ENCODE measurements at places on chromosomes 4 and X. TPM values are rescaled to one million over a fixed set of nuclear protein-coding genes. Genes with fewer than 3 reads are reported as not detected.

Gene SPANXA1
- total RNA-seq, result not detected

Gene HTR2C
- total RNA-seq, result not detected

Gene ADGRG4
- not detected for total RNA-seq

Gene POLR2B
- total RNA-seq, result 109 TPM

Gene MID2
- total RNA-seq, result 4.5 TPM

Gene SHOX
- total RNA-seq, result not detected

GRCh38 chr4:19888587-19888986 lies 363.1 kb upstream of the SLIT2 start:
- no peak for DNase-seq

GRCh38 chr4:106409901-106410889 lies 41.6 kb upstream of the GIMD1 start:
- DNase-seq, result no peak

- DNase-seq, result no peak
Measured at GRCh38 chrX:57380026-57380796, 93.7 kb downstream of the FAAH2 start.

GRCh38 chr4:95129821-95130311 lies 372.1 kb downstream of the BMPR1B start:
- DNase-seq, result no peak

GRCh38 chr4:151725087-151725486 lies 35.7 kb downstream of the GATB start:
- no peak for DNase-seq

- DNase-seq, result no peak
Measured at GRCh38 chr4:56628592-56628991, 52.5 kb downstream of the HOPX start.

DNA sequence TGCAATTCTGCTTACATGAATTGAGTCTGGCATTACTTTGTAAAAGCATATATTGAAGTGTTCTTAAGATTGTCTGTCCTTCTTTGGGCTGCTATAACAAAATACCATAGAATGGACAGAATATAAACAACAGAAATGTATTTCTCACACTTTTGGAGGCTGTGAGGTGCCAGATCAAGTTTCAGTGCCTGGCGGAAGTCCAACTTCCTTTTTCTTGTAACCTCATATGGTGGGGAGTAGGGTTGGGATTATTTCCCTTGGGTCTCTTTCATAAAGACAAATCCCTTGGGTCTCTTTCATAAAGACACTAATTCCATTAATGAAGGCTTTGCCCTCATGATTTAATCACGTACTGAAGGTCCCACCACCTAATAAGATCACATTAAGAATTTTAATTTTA lies 199.3 kb upstream of the GRID2 start:
- no peak for DNase-seq

DNA sequence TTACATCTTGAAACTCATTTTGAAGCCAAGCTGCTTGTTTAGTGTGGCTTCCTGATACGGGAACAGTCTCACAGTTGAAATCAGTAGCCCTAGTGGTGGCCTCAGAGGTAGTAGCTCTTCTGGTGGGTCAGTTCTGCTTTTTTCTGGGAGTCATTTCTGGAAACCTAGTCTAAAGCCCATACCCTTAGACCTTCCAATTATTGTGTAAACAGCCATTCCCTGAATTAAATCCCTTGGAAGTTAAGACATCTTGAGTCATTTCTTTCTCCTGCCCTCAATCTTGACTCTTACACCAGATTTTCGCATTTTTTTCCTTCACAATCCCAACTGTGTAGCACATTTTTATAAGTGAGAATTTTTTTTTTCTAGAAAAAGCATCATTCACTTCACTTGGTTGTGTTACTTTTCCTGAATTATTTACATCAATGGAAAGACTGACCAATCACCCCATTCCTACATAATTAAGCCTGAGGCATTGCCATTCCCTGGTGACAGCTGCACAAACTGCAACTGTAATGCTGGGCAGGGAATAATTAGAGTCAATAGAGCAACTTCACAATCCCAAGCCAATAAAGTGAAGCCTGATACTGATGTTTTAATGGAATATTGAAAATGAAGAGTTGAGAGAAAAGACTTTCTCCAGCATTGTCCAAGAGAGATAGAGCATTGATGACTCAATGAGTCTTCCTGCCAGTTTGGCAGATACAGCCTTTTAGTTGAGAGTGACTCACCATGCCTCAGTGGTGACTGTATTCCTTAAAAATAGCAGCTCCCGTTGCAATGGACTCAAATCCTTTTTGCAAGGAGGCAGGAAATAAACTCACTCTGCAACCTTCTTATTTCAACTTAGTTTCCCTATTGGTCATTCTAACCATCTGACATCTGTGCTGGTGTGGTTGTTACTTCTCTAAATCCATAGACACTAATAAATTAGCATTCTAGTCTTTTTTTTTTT lies 13.0 kb upstream of the SEPSECS start:
- no peak for DNase-seq

- no peak for DNase-seq
Measured at GRCh38 chr4:53552711-53553110, 38.6 kb downstream of the LNX1 start.

GRCh38 chr4:121740796-121741409 lies 24.1 kb downstream of the SMIM43 start:
- DNase-seq, result no peak

- DNase-seq, result no peak
Measured at GRCh38 chr4:187460016-187460415, 535.6 kb upstream of the ZFP42 start.

GRCh38 chrX:141133272-141133671 lies 43.7 kb downstream of the LDOC1 start:
- DNase-seq, result no peak

DNA sequence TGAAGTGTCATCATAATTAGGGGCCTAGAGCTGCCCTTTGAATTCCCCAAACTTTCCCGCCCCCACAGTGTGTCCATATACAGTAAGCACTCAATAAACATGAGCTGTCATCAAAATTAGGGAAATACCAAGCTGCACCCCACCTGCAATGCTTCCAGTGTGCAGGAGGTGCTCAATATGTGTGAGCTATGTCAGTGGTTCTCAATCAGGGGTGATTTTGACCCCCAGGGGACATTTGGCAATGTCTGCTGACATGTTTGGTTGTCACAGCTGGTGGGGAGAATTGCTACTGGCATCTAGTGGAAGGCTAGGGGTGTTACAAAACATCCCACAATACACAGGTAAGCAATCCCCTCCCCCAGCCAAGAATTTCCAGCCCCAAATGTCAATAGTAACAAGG lies 748 bp downstream of the CFP start:
- DNase-seq, result peak; percentile 24

GRCh38 chr4:156781852-156782251 lies 189.7 kb downstream of the PDGFC start:
- DNase-seq, result no peak

GRCh38 chr4:185820146-185821028 lies 8.4 kb upstream of the SORBS2 start:
- DNase-seq, result no peak

GRCh38 chrX:117053260-117053659 lies 590.5 kb upstream of the CT83 start:
- DNase-seq, result no peak

DNA sequence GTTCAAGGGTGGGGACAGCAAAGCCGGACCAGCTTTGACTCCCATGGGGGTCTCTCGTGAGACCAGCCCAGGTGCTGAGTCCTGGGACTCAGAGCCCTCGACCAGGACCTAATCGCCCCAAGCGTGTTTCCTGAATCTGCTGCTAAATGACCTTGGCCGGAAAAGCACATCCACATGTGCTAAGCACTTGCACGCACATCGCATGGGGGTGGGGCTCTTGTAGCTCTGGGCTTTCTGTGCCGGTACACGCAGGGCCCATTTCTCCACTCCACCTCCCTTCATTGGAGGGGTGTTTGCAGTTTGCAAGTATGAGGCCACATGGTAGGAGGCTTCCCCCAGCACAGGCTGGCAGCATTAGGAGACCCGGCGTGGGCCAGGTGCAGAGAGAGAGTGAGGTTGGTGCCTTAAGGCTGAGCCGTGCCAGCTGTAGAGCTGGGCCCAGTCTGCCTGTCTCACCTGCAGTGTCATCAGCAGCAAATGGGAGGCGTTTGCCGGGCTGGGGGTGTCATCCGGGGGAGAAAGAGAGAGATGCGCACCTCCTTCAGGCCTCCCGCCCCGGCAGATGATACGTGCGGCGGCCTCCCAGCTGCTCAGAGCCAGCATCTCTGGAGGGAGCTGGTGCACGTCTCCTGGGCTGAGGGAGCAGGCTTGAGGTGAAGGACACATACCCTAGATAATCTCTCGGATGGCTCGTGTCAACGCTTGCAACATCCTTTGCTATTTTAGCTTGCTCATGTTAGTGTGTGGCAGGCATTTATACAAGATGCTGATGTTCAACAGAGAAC lies 45.2 kb upstream of the CLCN4 start:
- DNase-seq, result peak; percentile 53

DNA sequence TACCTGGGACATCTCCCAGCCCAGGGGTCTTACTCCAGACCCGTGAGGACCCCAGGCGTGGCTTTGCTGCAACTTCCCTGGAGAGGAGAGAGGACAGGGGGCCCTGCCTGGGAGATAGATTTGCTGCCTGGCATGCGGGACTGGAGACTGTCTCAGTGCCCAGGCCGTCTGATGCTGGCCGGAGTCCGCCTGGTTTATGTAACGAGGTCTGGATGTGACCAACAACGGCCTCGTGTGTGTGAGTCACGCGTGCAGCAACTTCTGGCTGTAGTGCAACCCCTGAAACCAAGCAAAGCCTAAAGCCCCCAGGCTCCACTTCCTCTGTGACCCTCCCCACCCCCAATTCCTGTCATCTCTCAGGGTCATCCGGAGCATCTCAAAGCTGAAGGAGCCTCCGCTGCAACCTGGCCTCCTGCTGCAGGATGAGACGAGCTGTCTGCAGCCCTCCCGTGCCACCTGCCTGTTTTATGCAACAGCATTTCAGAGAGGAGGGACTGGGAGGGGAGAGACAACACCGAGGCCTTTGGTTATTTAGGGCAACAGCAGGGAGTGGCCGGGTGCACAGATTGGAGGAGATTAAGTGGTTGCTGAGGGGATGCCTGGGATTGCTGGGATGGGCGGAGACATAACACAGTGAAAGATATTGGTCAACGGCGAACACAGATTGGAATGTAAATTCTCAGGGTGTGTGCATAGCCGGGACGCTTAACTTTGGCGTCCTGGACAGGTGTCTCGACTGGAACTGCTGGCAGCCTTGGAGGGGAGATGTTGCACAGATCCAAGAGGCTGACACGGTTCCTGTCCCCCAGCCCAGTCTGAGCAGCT lies 16.0 kb downstream of the XG start:
- no peak for DNase-seq

DNA sequence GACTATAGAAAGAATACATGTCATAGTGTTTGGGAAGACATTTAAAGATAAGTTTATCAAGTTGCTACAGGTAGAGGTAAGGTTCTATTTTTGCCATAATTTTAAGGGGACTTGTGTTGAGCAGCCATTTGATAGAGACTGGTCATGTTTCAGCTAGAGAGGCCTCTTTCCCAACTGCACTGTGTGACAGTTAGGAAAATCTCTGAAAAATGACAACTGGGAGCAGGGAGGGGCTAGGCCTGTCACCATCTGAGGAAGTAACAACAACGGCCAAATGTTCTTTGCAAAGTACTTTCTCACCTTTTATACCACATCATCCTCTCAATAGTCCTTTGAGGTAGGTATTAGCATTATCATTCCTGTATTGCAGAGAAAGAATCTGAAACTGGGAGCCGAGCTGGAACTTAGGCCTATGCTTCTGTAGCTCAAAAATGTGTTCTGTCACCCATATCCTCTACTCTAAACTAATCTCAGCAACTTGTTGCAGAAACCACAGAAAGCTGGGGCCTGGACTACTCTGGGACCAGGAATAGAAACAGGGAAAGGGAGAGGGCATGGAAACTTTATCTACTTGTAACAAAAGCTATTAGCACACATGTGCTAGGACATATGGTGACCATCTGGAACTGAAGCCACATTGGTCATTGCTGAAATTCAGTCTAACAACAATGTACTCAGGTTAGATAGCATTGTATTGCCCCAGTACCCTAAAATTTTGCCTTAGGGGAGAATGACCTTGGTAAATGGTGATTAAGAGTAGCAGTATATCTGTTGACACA lies 198.9 kb downstream of the MID1IP1 start:
- DNase-seq, result no peak

GRCh38 chr4:154877110-154877760 lies 96.2 kb downstream of the RBM46 start:
- no peak for DNase-seq

GRCh38 chrX:10633722-10634121 lies 13.3 kb upstream of the MID1 start:
- DNase-seq, result no peak

GRCh38 chr4:88138561-88138960 lies 19.9 kb downstream of the ABCG2 start:
- no peak for DNase-seq

- no peak for DNase-seq
Measured at GRCh38 chr4:26150948-26151347, 169.9 kb upstream of the RBPJ start.

GRCh38 chrX:15653961-15654360 lies 10.6 kb downstream of the CLTRN start:
- DNase-seq, result no peak

DNA sequence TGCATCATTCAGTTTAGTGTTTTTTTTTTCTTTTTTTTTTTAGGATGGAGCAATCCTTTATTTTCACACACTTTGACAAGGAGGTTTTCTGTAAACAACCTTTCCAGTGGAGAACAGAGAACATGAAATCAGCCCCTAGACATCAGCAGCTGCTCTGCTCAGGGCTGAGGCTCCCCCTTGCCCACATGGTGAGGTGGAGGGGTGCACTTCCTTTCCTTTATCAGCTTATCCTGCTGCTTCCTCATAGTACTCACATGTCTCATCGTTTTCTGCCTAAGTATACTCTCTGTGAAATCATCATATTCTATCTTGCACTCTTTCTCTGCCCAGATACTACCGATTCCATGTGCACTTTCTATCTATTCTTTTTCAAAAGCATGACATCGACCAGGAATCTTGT lies 47.6 kb upstream of the PRSS12 start:
- DNase-seq, result no peak

- no peak for DNase-seq
Measured at GRCh38 chr4:124631760-124632159, 80.8 kb downstream of the ANKRD50 start.

GRCh38 chrX:64894454-64895038 lies 81.7 kb downstream of the ZC4H2 start:
- peak; percentile 45 for DNase-seq

DNA sequence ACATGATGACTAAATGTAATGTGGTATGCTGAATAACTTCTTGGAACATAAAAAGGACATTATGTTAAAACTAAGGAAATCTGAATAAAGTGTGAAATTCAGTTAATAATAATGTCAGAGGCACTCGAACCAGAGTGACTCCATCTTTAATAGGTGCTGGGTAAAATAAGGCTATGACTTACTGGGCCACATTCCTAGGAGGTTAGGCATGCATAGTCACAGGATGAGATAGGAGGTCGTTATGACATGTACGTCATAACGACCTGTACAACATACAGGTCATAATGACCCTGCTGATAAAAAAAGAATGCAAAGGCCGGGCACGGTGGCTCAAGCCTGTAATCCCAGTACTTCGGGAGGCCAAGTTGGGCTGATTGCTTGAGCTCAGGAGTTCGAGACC lies 28.9 kb upstream of the OPHN1 start:
- no peak for DNase-seq

- no peak for DNase-seq
Measured at GRCh38 chr4:158624889-158625478, 46.7 kb downstream of the C4orf46 start.

- DNase-seq, result no peak
Measured at GRCh38 chr4:66842724-66843088, 702.6 kb downstream of the CENPC start.
